NCI-H1930 (cell line): ENCODE measurements at places on chromosomes 6 and 20.

GRCh38 chr20:24384865-24385264 lies 84.6 kb upstream of the SYNDIG1 start:
- no peak for DNase-seq

- DNase-seq: no peak
Measured at GRCh38 chr6:32406857-32407256, at the start of gene BTNL2. TSS of gene BTNL2 (minus strand) at chr6:32407181. CDS start at chr6:32407123, 58 bp downstream.

- DNase-seq: no peak
Measured at GRCh38 chr6:159979136-159979874, 10.4 kb downstream of the IGF2R start.

DNA sequence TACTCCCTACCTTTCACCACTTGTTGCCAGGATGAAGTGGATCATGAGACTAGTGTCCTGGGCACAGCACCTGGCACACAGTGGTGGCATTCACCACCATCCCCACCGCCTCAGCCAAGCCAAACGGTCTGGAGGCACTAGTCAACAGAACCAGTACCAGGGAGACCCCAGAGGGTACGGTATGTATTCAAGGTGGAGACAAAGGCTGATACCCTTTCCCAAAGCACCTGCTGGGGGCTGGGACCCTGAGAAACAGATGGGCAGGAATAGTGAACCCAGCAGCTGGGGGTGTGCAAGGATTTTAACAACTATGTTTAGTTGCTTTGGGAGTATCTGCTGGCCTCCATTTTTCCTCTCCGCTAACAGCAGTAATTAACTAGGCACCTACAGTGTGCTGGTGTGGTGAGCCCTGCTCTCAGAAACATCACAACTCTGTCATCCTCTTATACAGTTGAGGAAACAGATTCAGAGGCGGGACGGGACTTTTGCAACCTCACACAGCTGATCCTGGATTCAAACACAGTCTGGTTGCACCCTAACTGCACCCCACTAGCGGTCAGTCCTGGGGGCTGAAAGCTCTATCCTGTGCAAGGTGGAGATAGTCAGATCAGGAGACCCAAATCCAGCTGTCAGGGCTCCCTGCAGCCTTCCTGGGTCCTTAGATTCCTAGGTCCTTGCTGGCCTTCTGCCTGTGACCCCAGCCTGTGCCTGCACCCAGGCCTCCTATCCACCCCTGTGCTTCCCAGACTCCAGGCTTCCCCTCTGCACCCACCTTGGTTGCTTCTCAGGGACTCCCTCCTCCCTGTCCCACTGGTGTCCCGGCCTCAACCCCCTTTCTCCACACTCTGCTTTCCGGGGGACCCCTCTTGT lies 1.2 kb downstream of the SNTA1 start:
- DNase-seq: no peak

GRCh38 chr20:17889226-17889625 lies 79.4 kb downstream of the SNX5 start:
- DNase-seq: no peak

DNA sequence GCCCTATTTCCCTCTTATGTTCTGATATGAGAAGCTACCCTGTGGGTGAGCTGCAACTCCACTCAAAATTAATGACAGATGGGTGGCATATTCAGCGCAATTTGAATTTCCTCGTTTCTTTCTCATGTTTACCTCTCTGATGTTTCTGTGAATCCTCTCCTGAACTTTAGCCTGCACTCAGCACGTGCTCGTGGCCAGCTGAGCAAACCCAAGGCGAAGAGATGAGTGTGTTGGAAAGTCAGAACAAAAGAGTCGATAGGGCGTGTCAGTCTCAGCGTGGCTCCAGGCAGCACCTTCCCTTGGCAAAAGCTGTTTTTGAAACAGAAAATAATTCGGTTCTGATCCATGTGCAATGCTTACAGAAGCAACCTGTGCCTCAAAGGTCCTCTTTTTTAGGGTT lies 226.1 kb upstream of the GMDS start:
- no peak for DNase-seq

GRCh38 chr6:169801396-169802160 lies 50.2 kb downstream of the ERMARD start:
- no peak for DNase-seq

- DNase-seq: no peak
Measured at GRCh38 chr20:63587776-63588591, 13.9 kb upstream of the HELZ2 start.

DNA sequence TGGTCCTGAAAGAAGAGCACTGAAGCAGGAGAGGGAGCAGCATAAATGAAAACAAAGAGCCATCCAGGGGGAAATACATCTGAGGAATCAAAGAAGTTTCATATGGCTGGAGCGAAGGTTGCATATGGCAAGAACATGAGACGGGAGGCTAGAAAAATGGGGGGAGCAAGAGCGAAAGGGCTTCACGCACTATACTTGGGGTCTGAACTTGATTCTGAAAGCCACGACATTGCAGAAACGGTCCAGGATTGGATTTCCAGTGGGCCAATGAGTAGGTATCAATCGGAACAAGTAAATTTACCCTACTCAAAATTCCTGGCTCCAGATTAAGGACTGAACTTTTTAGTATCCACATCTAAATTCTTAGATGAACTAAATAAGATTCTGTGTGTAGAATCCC lies 47.9 kb downstream of the B4GALT5 start:
- DNase-seq: no peak

GRCh38 chr6:54428431-54428830 lies 120.2 kb downstream of the TINAG start:
- no peak for DNase-seq

GRCh38 chr6:169175360-169175887 lies 78.2 kb downstream of the THBS2 start:
- no peak for DNase-seq

DNA sequence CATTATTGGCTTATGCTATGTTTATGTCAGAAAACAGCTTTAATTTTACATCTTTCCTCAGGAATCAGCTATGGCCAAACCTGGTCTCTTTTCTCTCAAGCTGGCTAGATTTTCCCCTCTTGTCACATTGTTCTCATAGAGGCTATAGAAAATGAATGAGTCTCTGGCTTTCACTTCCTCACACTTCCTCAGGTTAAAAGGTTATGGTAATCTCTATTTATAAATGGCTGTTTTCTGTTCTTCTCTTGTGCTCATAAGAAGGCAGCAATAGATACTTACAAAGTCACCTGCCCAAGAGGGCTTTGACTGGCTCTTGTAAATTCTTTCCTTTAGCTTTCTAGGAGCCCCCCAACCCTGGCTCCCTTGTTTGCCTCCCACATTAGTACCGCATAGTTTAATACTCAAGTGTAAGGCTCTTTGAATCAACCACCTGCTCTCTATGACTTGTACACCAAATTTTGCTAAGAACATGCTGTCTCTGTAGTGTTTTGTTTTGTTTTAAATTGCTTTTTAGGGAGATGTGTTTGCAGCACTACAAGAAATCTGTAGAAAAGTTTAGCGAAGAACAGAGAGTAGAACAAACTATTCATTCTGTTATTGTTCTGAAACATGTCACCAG lies 897.4 kb upstream of the CITED2 start:
- no peak for DNase-seq

DNA sequence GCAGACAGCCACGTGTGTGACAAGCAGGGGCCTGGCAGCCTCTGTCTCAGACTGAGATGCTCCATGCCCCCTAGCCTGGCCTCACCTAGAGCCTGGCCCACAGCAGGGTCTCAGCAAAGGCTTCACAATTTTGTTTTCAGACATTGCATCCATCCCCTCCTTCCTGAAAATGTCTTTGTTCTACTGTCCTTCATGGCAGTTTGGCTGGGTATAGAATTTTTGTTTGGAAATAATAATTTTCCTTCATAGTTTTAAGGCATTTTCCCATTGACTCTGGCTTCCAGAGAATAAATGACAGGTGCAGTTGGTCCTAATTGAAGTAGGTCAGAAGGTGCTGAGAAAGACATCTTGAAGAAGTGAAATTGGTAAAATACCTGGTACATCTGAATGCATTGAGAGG lies 216.2 kb downstream of the EYA2 start:
- DNase-seq: no peak

GRCh38 chr20:38645980-38646858 lies 44.6 kb downstream of the ARHGAP40 start:
- DNase-seq: peak; percentile 65

DNA sequence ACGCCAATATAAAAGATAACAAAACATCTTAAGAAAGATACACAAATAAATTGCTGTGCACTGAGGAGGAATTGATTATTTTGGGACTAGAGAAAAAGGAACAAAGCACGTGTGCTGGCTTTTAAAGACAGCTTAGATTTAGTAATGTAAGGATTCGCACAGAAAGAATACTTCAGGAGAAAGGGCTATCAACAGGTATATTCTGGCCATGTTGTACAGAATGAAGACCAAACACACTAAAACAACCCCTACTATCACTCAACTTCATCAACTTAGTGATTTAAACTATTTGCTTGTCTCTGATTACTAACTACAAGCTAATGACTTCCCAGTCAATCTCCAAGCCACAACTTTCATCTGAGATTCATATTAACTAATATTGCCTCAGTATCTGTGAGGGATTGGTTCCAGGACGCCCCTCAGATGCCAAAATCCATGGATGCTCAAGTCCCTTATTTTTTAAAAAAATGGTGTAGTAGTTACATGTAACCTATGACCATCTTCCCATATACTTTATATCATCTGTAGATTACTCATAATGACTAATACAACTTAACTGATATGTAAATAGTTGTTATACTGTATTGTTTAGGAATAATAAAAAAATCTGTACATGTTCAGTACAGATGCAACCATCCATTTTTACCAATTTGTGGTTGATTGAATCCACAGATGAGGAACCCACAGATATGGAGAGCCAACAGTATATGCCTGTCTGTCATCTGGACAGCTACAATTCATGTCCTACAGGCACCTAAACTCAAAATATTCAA lies 4.5 kb downstream of the DEK start:
- no peak for DNase-seq

GRCh38 chr20:44659931-44660330 lies 8.4 kb upstream of the ADA start:
- DNase-seq: no peak

DNA sequence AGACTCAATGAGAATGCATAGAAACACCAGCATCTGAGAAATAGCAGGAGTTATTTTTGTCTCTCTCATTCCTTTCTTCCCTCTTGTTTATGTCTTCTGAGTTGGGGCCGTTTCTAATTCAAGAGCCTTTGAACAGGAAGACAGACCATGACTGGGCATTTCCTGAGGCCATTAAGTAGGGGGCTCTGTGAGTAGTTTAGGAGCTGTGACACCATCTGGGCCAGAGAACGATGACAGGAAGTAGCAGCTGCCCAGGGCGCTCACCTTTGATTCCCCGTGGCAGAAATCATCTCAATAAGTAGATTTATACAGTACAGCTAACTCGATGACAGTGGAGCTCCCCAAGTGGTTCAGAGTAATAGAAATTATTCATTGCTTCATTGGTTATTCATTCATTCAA lies 298.4 kb upstream of the PLN start:
- DNase-seq: no peak

DNA sequence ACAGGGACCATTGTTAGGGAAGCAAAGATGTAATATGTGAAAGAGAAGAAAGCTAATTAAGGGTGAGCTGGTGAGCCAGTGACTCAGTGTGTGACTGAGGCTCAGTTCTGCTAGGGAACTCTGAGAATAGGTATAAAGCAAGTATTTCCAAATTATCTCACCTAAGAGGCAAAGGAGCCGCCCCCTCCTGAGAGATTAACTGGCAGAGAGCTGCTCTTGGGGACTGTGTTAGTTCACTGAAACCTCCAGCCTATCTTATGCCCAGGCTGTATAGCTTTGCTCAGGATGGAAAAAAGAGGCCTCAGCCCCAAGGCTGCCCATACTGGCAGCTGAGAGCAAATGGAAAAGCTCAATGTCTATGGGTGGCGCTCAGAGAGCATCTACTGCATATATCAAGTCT lies 152.0 kb downstream of the PAK5 start:
- no peak for DNase-seq

GRCh38 chr6:5315881-5316280 lies 54.6 kb downstream of the FARS2 start:
- no peak for DNase-seq

DNA sequence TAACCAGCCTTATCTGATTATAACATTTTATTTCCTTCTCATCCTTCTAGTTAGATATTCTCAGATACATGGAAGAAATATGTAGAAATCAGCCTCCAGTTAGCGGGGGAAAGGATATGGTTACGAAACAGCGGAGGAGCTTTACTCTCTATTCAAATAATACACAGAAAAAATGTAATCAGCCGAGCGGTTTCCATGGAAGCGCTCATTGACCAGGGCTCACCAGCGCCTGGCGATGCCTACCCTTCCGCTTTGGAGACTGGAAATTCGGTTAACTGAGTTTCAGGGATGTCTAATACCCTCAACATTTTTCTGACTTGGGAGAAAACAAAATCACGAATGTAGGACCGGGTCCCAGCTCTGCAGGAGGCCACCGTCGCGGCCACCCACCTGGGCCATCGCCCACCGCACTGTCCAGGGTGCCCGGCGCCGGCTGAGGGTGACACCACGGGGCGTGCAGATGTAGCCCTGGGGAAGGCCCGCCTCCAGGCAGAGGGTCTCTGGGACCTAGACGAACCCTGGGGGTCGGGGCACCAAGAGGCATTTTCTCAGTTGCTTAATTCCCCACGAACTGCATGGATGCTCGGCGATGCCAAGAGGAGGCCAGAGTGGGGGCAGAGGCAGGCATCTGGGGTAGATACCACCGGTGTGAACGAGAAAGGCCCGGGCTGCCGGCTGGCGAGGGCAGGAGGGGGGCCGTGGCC lies 1.7 kb downstream of the PRR18 start:
- DNase-seq: no peak

- no peak for DNase-seq
Measured at GRCh38 chr6:7262746-7263518, 50.1 kb downstream of the SSR1 start.

GRCh38 chr20:42530855-42531448 lies 658.8 kb downstream of the PTPRT start:
- DNase-seq: no peak

DNA sequence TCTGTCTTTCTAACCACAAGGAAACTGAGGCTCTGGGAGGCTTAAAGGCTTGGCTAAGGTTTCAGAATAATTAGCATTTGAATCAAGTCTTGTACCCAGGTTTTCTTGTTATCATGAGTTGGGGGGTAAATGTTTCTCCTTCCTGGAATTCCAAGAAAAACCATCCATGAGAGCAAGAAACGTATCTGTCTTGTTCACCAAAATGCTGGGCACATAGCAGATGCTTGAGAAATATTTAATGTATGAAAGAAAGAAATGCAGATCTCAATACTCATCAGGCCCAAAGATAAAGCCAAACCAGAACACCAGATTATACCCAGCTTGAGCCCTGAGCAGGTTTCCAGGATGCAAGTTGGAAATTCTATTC lies 164.6 kb downstream of the CLIC5 start:
- no peak for DNase-seq

GRCh38 chr6:133236932-133237331 lies 4.2 kb upstream of the EYA4 start:
- no peak for DNase-seq

- no peak for DNase-seq
Measured at GRCh38 chr6:15287670-15288375, 42.0 kb downstream of the JARID2 start.

DNA sequence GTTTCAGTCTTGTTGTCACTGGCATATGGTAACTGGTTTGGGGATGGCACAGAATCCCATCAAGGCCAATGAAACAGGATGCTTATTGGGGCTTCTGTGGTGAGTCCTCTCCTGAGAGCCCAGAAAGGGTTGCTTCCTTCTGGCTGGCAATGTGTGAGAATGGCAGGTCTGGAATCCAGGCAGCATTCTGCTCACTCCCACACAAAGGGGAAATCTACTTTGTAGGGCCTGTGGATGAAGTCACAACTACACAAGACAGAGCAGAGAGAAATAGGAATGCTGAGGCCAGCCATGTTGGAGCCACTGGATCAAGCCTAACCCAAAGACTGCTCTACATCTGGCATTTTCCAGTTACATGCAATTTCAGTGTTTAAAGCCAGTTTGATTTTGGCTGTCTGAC lies 15.7 kb downstream of the PLAGL2 start:
- DNase-seq: no peak
